ENCODE measurements at places on chromosomes 1 and 21.

DNA sequence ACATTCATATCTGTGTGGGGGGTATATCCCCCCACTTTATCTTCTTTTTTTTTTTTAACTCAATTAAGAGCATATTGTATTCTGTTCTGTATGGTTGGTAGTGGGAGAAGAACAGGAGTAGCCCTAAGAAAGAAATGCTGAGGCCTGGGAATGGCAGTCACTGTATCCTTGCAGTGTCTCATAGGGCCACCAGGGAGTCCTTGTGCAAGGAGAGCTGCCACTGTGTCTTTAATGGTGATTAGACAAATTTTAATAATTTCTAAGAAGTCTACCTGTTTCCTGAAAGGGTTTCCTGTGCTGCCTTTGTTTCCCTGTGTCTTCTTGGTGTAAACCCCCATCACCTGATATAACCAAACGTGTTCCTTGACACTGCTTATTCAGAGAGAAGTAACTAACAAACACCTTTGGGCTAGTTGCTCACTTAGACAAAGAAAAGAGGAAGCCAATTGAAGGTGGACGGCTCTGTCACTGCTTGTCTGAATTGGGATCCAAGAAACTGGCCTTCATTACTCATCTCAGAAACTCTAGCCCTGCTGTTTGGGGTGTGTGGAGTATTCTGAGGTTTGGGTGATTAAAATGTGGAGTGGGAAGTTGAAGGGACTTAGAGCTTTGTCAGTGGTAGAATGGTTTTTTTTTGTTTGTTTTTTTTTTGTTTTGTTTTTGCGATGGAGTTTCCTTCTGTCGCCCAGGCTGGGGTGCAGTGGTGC is 15.2 kb downstream of the GIPC2 start:
- no peak for DNase-seq

DNA sequence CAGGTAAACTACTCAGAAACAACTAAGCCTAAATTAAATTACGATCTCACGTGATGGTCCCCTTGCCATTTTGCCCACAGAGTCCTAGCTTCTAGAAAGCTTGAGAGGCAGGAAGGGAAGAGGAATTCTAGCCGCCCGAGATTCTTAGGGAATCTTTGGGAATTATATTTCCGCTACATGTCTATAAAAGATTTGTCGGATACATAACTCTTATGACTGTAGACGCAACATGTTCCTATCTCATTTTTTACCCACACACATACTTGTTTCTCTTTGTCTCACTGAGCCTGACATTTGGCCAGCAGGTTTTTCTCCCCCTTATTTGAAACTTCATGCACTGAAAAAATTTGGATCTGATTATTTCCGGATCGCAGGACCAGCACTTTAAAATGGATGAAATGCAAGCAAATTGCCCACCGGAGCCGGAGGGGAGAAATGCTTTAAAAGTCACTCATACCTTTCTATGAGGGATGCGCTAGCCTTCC is 5.5 kb downstream of the GLIS1 start:
- DNase-seq: no peak

DNA sequence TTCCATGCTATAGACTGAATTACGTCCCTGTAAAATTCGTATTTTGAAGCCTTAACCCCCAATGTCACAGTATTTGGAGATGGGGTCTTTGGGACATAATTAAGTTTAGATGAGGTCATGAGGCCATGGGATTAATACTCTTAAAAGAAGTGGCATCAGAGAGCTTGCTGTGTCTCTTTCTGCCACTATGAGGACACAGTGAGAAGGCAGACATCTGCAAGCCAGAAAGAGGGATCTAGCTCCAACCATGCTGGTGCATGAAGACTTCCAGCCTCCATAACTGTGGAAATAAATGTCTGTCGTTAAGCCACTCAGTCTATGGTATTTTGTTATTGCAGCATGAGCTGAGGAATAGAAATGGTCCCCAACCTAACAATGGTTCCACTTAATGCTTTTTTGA is 99.0 kb downstream of the LTN1 start:
- DNase-seq: no peak

- DNase-seq: no peak
These were observed 16.7 kb downstream of the SHISA4 start for GRCh38 chr1:201905234-201905890.

- no peak for DNase-seq
These were observed 21.3 kb downstream of the FAM78B start for GRCh38 chr1:166145499-166145898.

Data from SHP77 treated with DMSO at 0.1 percent for 48 hours (cell line).